Transverse colon (tissue), 4 donors: ENCODE measurements at places on chromosomes 7 and 10.

GRCh38 chr10:16777473-16778370, 39.5 kb downstream of the RSU1 start:
- DNase-seq = no peak

DNA sequence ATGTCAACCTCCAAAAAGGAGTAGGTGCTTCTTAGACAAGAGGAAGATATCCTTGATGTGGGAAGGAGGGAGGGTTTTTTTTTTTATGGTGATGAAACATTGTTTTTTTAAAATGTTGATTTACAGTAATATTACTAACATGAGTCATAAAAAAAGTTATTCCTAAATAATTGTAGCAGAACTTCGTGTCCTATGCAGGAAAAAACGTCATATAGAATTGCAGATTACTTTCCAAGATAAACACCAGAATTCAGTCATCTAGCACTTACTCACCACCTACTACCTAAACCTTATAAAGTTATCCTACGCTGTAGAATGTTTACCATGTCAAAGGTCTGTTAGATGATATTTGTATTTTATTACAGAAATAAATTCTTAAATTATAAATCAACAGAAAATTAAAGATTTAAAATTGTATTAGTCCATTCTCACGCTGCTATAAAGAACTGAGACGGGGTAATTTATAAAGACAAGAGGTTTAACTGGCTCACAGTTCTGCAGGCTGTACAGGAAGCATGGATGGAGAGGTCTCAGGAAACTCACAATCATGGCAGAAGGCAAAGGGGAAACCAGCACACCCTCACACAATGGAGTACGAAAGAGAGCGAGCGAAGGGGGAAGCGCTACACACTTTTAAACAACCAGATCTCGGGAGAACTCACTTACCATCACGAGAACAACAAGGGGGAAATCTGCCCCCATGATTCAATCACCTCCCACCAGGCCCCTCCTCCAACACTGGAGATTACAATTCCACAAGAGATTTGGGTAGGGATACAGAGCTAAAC, 105.2 kb upstream of the NEBL start:
- DNase-seq = no peak

DNA sequence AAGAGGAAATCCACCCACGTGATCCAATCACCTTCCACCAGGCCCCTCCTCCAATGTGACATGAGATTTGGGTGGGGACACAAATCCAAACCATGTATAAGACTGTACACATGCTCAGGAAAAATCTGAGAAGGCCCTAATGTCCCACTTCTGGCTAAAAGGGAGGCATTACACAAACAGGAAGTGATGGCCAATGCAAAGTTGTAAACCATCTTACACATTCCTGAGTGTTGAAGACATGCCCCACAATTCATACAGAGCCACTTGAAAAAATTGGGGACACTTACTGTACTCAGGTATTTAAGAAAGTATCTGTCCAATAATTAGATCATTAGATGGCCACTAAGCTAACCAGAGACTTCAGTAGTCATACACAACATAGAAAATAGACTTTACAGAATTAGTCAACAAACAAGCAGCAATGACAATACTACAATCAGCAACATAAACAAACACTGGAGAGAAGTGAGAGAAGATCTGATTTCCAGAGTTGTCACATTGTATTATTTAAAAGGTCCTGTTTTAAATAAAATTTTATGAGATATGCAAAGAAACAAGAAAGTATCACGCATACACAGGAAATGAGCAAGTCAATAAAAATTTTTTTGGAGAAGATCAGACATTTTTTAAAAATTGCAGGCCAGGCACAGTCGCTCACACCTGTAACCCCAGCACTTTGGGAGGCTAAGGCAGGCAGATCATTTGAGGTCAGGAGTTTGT, 143.3 kb downstream of the DGKI start:
- no peak for DNase-seq

GRCh38 chr10:18582803-18583202, 68.6 kb downstream of the NSUN6 start:
- no peak for DNase-seq

GRCh38 chr7:99267481-99267840, 5.2 kb upstream of the MYH16 start:
- no peak for DNase-seq

- DNase-seq = no peak
Observed at GRCh38 chr10:62634576-62634975, 169.9 kb upstream of the ADO start.

DNA sequence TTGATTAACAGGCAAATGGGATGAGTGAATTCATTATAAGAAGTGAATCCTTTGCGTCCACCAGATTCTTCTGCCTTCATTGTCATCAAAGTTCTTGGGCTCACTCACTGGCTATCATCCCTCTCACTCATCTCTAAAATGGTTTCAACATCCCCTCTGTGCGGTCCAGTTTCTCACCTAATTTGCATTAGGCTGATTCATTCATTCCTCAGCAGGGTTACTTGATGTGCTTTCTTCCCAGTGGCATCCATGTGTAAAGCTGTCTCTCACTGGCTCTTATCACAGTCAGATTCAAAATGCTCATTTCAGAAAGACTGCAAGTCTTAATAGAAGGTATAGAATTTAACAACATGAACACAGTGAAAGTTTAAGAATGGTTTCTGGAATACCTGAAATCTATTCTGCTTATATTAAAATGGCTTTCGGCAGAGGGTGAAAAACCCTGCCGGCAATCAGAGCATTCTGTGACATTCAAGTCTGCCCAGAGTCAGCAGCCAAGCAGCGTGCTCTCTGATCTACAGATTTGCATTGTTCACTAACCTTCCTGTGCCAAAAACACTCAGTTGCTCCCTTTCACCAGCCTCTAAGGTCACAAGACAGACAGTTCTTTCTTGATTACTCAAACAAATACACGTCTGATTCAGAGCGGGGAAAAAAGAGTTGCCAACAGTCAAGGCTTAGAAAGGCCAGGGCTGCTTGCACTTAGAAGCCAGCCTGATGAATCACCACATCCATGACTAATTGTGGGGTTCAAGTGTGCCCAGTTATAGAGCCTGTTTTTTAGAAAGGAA, 106.7 kb downstream of the TES start:
- DNase-seq = no peak

DNA sequence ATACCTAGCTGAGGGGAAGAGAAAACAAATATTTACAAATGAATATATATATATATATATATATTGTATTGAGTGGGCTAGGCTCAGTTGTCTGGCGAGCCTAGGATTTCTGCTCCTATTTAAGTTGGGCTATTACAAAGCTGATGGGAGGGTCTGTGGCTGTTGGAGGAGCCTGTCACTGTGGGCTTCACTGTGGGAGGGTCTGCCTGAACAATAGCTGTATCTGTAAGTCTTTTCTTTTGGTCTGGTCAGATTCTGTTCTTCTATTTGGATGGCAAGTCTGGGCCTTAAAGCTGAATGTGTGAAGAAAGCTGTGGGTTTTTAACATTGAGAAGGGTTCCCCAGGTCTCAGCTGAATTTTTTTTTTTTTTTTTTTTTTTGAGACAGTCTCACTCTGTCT, 220.6 kb upstream of the LYZL1 start:
- DNase-seq = no peak
